ENCODE measurements at places on chromosomes 1 and 21. TPM values are rescaled to one million over a fixed set of nuclear protein-coding genes. Genes with fewer than 3 reads are reported as not detected.

The KRTAP19-3 gene
- not detected for polyA plus RNA-seq

The RXFP4 gene
- not detected for polyA plus RNA-seq

The KRTAP10-1 gene
- polyA plus RNA-seq = not detected

The IFI44L gene
- 0.02 TPM for polyA plus RNA-seq

The IL20 gene
- polyA plus RNA-seq = not detected

The RGSL1 gene
- polyA plus RNA-seq = not detected

The RHBDL2 gene
- polyA plus RNA-seq = 0.77 TPM

The COA7 gene
- 8.9 TPM for polyA plus RNA-seq

The TFF2 gene
- 58.7 TPM for polyA plus RNA-seq

The SAMD11 gene
- 17.1 TPM for polyA plus RNA-seq

The PTCH2 gene
- 2.5 TPM for polyA plus RNA-seq

The DYNLT5 gene
- polyA plus RNA-seq = 0.13 TPM

The PYHIN1 gene
- polyA plus RNA-seq = not detected

The FAM78B gene
- polyA plus RNA-seq = 0.77 TPM

The C1QC gene
- polyA plus RNA-seq = 13.4 TPM

The PLPPR5 gene
- polyA plus RNA-seq = 0.22 TPM

The NMNAT2 gene
- polyA plus RNA-seq = 0.99 TPM

The TNFRSF1B gene
- polyA plus RNA-seq = 3.0 TPM

The GNAT2 gene
- 0.19 TPM for polyA plus RNA-seq

The IARS2 gene
- polyA plus RNA-seq = 48.1 TPM

The KRTAP10-10 gene
- not detected for polyA plus RNA-seq

The CFAP126 gene
- polyA plus RNA-seq = not detected
